A375 (cell line): ENCODE measurements at places on chromosomes 1 and 21. TPM values are rescaled to one million over a fixed set of nuclear protein-coding genes. Genes with fewer than 3 reads are reported as not detected.

Gene FAM167B
- 0.37 and 0.57 TPM in 2 replicates for total RNA-seq

Gene BTBD19
- 9.9 and 11.7 TPM in 2 replicates for total RNA-seq

Gene DNAJC28
- 0.11 and 0.37 TPM in 2 replicates for total RNA-seq

Gene SYT11
- total RNA-seq, result 18.9 and 20.1 TPM in 2 replicates

Gene NBPF20
- total RNA-seq, result 3.4 and 4.2 TPM in 2 replicates

Gene SFPQ
- total RNA-seq, result 450 and 523 TPM in 2 replicates

Gene UQCRHL
- 14.8 and 21.4 TPM in 2 replicates for total RNA-seq

Gene ZSCAN20
- 2.9 and 3.6 TPM in 2 replicates for total RNA-seq
